ENCODE measurements at places on chromosomes 13 and 19.

DNA sequence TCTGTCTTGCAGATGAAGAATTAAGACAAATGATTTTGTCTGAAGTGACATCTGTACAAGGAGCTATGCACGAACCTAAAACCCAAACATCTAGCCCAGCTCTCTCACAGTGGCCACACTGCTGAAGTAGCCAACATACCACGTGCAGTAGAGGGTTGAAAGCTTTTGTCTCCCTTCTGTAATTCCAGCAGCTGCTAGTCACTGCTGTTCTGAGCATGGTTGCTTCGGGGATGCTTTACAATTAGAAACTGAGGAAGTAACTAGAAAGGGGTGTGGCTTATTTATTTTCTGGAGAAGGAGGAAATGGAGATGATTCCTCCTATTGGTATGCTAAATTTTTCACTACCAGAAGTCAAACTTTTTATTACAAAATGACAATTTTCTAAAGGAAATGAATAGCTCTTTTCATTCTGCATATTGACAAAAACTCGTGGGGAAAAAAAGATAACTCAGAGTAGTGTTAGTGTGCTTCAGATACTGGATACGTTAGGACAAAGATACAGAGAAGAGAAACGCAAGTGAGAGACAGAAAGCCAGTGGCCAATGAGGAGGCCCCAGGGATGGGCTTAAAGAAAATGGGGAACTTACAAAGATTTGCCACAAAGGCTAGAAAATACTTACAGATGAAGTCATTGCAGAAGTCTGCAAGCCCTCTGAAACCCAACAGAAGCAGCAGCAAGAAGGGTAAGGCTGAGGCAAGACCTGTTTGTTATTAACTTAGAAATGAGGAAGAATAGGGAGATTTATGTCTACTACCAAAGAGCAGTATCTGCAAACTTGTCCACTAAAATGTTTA is 192.7 kb upstream of the MIR17HG start:
- no peak for DNase-seq

DNA sequence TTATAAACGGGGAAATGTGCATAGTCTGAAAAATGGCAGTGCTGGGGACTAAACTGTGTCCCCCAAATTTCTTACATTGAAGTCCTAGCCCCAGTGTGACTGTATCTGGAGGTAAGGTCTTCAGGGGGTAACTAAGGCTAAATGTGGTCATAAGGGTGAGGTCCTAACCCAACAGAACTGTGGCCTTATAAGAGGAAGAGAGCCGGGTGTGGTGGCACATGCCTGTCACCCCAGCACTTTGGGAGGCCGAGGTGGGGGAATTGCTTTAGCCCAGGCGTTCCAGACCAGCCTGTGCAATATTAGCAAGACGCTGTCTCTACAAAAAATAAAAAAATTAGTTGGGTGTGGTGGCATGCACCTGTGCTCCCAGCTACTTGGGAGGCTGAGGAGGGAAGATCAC is 17.8 kb downstream of the PROZ start:
- no peak for DNase-seq

GRCh38 chr19:17448131-17448967 is at the start of gene TMEM221:
TSS of gene TMEM221 (minus strand) at chr19:17448668. CDS start at chr19:17448462, 206 bp downstream.
- peak; percentile 84 for DNase-seq

DNA sequence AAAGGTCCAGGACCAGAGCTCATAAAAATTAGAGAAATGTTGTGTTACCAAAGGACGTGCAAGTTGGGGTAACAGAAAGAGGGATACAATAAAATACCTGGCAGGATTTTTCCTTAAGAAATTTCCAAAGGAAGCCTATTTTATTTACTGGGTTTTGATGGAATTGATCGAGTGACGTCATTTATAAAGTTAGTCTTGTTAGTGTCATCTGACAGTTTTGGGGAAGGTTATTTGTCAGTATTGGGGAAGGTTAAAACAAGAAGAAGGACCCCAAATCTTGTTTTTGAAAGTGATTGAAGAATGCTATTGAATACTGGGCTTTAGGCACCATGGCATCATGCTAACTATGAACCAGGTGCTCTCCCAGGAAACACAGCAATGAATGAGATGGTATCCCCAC is 287.9 kb downstream of the HS6ST3 start:
- no peak for DNase-seq

- DNase-seq, result no peak
Measured at GRCh38 chr13:33112766-33113165, 96.5 kb downstream of the KL start.

DNA sequence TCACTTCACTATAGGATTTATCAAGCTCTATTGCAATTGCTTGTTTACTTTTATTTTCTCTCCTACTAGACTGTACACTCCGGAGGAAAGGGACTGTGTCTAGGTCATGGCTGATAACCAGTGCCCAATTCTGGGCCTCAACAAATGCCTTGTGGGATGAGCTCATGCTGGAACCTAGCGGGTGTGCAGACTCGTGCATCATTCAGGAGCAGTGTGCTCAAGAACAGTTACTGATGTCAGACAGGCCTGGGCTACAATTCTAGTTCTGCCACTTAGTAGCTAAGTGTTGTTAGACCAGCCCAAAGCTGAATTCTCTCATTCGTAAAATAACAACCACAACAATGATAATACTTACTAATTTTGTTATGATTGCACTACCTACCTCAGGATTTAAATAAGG is 95.4 kb downstream of the CYSLTR2 start:
- no peak for DNase-seq

DNA sequence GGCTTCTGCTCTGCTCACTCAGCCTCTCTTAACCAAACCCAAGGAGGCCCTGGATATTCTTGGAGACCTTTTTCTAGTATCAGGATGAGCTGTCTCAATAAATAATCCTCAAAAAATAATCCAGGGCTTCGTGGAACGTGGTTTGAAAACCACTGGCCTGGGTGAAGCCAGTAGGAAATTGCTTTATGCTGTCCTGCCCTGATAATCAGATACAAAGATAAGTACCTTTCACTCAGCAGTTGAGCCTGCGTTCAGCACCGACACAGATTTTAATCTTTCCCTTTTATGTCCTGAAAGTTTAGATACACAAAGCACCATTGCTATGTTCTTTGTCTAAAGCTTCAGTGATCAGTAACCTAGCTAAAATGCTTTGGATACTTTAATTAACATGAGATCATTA is 460.0 kb downstream of the RFC3 start:
- no peak for DNase-seq

DNA sequence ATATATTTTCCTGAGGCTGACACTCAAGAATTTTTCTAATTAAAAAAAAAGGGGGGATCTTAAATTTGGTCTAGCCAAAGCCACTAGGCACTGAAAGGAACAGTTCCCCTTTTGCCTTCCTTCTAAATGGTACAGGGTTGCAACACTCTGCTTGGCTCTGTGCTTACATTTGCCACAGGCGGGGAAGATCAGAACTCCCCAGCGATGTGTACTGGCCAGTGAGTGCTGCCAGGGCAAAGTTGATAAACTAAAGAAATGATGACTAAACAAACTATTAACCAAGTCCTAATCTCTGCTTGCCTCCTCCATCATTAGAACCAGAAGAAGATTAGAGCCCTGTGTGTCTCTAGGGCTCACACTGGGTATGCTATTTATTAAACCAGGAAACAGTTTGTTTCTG is 75.3 kb upstream of the SCEL start:
- no peak for DNase-seq

- DNase-seq, result no peak
Measured at GRCh38 chr19:39745643-39746042, 7.8 kb upstream of the CLC start.

DNA sequence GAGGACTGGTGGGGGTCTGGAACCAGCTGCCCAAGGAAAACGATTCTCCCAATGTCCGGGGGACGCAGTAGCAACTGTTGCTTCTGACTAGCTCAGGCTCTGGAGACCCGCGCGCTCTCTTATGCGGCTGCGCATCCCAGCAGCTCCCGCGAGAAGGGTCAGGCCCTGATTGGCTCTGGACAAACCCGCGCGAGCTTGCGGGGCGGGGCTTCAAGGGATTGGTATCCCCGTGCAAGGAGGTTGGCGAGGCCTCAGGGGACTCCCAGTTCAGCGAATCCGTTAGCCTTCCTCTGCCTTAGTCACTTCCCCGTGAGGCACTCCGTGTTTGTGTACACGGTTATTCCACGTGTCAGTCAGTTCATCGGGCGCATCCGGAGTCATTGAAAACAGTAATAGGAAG is 20.2 kb downstream of the SIGLECL1 start:
- DNase-seq, result no peak

DNA sequence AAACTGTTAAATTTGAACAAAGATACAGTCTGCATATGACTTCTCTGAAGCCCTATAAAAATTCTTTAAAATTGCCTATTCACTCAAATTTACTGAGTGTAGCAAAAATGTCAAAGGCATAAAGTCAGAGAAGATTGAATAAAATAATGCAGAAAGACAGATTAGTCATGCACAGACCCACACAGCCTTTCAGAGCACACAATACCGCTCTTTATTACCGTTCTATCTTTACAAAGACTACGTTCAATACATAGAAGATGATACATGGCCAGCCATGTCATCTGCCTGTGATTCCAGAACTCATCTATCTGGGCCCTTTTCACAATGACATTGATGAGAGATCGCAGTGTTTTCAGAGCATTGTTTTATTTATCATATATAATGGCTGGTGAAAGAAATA is 107.2 kb downstream of the URI1 start:
- DNase-seq, result no peak

- no peak for DNase-seq
Measured at GRCh38 chr19:10474962-10475451, 28.1 kb downstream of the KEAP1 start.

- no peak for DNase-seq
Measured at GRCh38 chr13:107585469-107586180, 629.7 kb downstream of the LIG4 start.

- no peak for DNase-seq
Measured at GRCh38 chr13:87356314-87356713, 314.9 kb upstream of the SLITRK5 start.

- DNase-seq, result no peak
Measured at GRCh38 chr13:47121092-47121763, 224.4 kb upstream of the HTR2A start.

- no peak for DNase-seq
Measured at GRCh38 chr19:51219307-51219706, 5.6 kb upstream of the CD33 start.

GRCh38 chr13:67821606-67822005 is 591.5 kb upstream of the PCDH9 start:
- DNase-seq, result no peak

DNA sequence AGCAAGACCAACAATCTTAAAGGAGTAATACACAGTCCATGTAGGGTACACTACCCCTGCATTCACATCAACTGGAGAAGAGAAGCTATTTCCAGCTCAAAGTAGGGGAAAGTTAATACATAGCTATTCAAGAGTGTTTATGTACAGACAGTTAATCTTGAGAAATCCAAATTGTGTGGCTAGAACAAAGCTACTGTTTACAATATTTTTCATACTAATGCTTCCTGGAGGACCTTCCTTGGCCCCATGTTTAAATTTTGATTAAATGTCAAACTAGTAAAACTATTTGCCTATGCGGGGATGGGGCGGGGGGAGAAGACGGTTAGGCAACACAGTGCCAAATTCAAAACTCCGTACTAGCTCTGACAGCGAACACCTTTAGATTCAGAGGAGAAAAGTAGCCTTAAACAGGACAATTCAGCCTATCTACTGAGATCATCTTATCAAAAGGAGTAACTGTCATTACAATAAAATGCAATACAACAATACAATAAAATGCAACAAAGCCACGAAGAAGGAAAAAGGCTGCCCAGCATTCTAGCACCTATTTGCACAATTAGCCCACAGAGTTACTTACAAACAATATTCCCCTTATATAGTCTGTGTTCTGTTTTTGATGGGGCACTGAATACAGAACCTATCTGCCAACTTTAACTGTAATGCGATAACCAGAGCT is 29.1 kb downstream of the BRD4 start:
- DNase-seq, result no peak

GRCh38 chr19:51331193-51331592 is 10.7 kb downstream of the VSIG10L start:
- DNase-seq, result no peak

DNA sequence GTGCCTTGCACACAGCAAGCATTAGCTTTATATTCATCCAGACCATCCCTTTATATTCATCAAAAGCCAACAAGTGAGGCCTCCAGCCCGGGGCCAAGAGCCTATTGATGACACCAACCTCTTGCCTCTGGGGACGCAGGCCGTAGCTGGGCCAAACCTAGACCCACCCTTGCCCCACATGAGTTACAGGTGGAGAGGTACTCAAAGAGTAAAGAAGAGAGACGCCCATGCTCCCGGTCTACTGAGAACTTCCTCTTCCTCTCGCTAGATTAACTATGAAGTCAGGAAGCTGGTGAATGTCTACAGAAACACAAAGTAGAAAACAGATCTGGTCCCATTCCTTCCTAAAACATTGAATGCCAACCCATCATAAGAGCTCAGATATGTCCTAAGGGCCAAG is 3.8 kb upstream of the MLNR start:
- no peak for DNase-seq

- no peak for DNase-seq
Measured at GRCh38 chr13:26377038-26377437, 123.1 kb downstream of the CDK8 start.

DNA sequence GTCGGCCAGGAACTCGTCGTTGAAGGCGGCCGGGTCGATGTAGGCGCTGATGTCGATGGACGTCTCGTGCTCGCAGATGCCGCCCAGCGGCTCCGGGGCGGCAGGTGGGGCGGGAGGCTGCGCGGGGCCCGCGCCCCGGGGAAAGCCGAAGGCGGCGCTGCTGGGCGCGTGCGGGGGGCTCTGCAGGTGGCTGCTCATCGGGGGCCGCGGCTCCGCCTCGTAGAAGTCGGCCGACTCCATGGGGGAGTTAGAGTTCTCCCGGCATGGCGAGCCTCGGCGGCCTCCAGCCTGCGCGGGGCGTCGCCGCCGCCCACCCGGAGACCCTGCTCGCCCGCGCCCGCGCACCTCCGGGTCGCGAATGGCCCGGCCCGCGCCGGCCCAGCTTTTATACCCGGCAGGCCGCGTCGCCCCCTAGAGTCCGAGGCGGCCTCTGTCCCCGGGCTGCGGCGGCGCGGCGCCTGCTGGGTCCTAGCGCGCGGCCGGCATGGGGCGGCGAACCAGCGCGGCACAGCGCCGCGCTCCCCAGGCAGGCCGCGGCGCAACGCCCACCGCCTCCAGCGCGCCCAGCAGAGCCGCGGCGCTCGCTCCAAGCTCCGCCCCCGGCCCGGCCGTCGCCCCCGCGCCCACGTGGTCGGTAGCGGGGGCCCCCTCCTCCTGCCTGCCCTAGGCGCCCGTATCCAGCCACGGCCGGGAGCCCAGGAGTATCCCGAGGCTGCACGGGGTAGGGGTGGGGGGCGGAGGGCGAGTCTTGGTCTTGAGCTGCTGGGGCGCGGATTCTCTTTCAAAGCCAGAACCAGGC is at the start of gene CEBPA:
CEBPA (minus strand) TSS at position 360 of the 799 bp plus-strand sequence; CDS start at position 240, 120 bp downstream.
- DNase-seq, result peak; percentile 95

GRCh38 chr13:35693134-35693784 is 216.8 kb upstream of the MAB21L1 start:
- no peak for DNase-seq

DNA sequence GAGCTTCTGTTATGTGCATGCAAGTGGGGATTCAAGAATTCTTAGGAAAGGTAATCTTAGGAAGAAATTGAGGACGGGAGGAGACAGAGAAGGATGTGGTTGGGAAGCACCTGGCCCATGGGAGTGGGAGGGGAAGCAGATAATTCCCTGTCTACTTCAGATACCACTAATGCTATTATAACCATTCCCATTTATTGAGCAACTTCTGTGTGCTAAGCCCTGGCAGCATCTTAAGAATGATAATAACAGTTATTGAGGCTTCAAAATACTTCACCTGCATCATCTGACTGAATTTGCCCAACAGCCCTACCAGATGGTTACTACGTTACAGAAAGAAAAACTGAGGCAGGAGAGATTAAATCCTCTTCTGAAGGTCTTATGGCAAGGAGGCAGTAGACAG is 1.4 kb downstream of the EPS8L1 start:
- no peak for DNase-seq

GRCh38 chr19:19530423-19530804 is 1.7 kb downstream of the YJEFN3 start:
- no peak for DNase-seq
